ENCODE measurements at places on chromosomes 6 and 20.

GRCh38 chr20:63007646-63008488 is 1.1 kb upstream of the BHLHE23 start:
- no peak for DNase-seq

DNA sequence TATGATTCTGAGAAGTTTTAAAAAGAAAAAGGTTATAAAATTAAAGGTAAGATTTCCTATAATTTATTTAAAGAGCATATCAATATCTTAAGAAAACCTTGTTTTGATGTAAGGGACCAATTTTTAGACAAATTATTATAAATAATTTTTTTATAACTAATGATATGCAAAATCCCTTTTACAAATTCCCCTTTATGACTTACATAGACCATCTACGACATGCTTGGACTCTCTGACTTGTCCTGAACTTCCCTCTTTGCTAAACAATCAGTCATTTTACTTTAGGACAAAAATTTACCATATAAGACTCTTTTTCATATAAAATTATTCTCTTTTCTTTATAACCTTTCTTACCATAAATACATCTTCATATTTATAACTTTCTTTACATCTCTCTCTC is 15.3 kb upstream of the ANGPT4 start:
- DNase-seq = no peak

- DNase-seq = no peak
Measured at GRCh38 chr20:24685736-24686135, 216.3 kb downstream of the SYNDIG1 start.

DNA sequence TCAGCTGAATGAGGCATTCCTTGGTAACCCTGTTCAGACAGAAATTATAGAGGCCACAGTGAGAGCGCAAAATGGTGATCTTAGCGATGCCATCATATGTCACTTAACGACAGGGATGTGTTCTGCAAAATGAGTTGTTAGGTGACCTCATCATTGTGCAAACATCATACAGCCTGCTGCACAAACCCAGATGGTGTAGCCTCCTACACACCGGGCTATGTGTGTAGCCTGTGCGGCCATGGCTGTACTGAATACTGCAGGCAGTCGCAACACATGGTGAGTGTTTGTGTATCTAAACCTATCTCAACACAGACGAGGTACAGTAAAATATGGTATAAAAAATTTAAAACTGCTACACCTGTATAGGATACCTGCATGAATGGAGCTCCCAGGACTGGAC is 234.1 kb upstream of the PMEPA1 start:
- DNase-seq = no peak

GRCh38 chr6:155411154-155412052 is 44.2 kb downstream of the NOX3 start:
- no peak for DNase-seq

DNA sequence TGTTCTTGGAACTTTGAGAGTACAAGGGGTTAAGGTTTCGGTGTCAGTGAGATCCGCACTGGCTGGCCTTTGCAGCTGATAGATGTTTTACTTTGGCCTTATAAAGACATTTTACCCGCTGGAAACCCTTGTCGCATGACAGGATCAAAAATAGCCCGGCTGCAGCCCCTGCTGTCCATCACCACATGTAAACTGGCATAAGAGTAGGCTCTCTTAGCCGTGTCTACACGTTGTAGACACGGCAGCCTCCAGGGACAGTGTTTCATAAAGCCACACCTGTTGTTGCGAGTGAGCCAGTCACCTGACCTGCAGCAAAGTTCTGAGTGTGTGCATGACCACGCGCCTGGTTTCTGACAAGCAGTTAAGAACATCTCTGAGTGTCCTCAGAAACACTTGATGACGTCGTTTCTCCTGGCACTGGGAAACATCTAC is 8.5 kb downstream of the RBM24 start:
- DNase-seq = no peak

GRCh38 chr6:126033696-126034095 is 47.4 kb downstream of the TRMT11 start:
- no peak for DNase-seq

- no peak for DNase-seq
Measured at GRCh38 chr20:824916-825315, 8.6 kb upstream of the FAM110A start.

DNA sequence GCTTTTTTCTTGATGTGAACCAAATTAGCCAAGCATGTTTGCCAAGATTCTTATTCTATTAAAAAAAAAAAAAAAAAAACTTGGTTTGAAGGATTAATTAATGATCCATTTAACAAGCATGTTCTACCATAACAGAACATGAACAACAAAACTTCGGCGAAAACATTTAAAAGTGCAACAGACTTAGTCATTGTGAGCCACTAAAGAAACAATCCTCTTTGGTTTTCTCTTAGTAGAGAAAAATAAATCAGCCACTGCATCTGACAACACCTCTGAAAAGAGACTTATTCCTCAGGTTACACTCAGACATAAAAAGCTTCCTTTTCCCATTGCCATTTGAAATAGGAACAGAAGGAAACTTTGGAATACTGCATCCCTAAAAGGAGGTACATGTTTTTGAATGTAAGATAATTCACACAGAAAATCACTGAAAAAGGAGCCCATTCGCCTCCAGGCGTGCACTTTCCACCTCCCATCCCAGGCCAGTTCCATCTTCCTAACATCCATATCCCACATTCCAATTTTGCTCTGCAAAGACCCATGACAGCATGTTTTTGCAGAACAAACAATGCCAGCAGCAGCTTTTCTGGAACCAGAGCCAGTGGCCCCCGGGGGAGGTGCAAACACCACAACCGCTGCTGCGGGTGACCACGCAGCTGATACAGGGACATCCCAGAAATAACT is 79.5 kb downstream of the ZMYND8 start:
- no peak for DNase-seq

GRCh38 chr20:2299301-2299700 is 3.5 kb downstream of the TGM3 start:
- no peak for DNase-seq

- DNase-seq = no peak
Measured at GRCh38 chr6:12036766-12037165, 24.7 kb downstream of the HIVEP1 start.

DNA sequence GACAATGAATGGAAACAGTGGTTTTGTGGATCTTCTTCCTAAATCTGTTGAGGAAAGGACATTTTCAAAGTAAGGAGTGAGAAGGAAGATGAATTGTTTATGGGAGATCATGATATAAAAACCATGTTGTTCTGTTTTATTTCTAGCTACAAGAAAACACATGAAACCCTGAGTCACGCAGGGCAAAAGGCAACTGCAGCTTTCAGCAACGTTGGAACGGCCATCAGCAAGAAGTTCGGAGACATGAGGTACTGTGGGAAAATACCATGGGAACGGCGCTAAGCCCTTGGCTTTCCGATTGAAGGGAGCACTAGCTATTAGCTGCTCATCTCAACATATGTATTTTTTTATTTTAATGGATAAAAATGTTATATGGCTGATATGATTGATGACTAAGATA is 53.6 kb downstream of the HDDC2 start:
- DNase-seq = no peak

DNA sequence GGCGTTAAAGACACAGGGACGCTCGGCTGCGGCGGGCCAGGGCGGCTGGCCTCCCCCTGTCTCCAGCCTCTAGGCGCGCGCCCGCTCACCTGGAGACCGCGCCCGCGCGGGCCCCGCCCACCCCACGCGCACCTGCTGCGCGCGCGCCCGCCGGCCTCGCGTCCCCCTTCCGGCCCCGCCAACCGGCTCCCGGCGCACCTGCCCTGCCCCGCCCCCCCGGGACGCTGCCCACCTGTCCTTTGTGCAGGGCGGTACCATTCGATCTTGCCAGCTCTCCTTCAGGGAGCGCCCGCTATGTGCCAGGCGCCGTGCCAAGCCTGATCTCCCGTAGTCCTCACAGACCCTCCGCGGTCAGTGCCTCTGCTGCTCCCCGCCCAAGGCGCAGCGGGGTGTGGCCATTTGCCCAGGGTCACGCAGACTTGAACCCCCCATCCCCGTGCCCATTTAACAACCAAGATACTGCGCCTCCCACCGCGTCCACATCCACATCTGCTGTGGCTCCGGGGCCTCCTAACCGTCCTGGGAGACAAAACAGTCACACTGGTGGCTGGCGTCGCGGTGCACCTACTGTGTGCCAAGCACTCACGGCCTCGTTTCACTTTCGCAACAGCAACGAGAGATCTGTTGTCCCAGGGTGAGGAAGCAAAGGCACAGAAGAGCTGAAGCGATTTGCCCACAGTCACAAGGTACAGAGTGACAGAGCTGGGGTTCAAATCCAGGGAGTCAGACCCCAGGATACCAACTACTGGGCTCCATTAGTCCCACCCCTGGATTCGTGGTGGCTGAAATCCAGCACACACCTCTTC is 48.1 kb downstream of the NOL4L start:
- no peak for DNase-seq

DNA sequence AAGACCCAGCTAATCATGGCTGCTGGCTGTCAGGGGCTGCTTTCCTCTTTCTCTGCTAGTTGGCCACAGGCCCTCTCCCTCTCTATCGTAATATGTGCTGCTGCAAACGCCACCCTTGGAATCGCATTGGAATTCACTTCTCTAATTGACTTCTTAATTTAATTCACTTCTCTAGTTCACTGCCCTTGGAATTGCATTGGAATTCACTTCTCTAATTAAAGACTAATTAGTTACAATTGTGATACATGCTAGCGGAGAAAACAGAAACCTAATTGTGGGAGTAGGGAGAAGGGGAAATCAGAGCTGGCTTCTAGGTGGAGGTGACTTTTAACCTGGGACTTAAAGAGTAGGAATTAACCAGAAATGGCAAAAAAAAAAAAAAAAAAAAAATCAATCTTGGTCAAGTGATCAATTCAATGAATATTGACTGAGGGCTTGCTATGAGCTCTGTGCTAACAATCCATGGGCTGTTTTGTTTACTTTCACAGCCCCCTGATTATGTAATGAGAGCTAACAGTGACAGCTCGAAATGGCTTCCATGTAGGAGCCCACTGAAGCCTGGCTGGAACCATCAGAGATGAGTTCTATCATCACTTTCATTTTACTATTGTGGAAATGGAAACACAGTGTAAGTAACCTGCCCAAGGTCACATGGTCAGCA is 11.3 kb downstream of the ZFP64 start:
- DNase-seq = no peak

- no peak for DNase-seq
Measured at GRCh38 chr6:163402616-163403015, 11.9 kb upstream of the QKI start.

DNA sequence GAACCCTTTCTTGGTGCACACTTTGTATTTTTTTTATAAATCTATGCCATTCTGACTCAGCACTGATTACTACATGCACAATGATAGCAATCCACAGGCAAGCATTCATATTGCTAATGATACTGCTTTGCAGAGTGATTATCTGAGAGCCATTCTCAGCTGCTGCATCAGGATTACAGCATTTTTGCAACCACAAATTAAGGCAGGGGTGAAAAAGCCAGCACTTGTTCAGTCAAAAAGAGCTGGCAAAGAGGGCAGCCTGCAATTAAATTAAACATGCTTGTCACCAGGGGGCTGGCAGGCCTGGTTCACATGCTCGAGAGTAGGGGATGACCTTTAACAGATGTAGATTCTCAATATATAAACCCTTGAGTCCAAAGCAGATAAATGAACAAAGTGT is 40.7 kb upstream of the SLC17A4 start:
- DNase-seq = no peak
